LNCaP clone FGC (cell line): ENCODE measurements at places on chromosomes 6 and 20.
A peak's percentile ranks its signal among the peaks of the same experiment; 100 is the strongest.

DNA sequence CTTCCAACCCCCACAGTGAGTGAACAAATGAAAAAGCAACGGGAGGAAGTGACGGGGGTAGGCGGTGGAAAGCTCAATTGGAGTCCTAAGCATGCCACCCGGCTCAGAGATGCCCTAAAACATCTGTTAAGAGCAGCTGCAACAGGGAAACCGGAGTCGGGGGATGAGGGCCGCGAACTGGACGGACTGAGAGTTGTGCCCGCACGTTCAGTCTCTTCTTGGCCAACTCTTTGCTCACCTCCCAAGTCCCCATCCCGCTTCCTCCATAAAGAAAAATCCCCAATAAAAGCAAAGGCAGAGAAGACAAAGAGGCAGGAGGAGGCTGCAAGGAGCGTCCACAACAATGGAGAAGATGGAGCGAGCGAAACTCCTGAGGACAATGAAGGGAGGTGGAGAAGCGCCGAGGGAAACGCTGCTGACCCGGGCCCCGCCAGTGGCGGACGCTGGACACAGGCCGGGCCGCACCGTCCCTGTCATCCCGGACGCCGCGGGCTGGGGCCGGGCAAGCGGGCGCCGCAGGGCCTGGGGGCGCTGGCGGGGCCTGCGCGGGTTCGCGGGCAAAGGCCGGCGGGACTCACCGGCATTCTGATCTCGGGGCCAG, 600 bp downstream of the SEC63 start:
- no peak for DNase-seq

DNA sequence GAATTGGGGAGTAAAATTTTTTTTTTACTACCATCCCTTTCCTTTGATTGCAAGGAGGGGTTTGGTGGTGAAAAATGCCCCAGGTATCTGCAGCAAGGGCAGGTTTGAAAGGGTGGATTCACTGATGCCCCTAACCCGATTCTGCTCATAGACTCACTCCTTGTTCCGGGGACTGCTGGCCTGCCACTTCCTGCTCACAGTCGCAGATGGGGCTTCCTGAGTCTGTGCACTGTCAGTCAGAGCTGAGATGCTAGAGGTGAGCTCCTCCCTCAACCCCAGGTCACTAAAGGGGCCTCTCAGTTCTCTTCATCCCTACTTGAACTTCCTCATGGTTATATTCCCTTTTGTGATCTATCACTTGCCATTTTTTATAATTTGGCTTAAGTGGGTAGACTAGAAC, 357.9 kb downstream of the FARS2 start:
- no peak for DNase-seq

DNA sequence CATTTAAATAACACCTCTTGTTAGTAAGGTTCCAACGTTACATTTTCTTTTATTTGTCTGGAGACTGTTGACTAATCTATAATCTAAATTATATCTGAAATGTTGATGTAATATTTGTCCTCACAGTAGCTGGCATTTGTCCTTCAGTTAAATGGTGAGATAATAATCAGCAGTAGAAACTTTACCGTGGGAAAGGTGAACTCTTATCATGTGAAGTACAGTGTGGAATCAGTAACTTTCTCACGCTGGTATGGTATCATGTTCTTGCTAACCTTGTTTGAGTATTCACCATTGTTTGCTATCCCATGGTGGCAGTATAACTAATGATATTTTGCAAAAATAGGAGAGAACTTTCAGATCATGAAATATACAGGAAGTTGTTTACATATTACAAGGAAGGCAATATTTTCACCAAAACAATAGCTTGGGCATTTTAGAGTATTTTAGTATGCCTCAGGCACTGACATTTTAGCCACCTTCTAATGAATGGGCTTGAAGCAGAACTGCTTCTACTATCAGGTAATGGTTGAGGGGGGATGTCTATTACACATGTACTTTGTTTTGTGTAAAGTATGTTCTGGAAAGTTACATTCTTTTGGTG, 4.8 kb downstream of the GMNN start:
- peak; percentile 100 for DNase-seq

DNA sequence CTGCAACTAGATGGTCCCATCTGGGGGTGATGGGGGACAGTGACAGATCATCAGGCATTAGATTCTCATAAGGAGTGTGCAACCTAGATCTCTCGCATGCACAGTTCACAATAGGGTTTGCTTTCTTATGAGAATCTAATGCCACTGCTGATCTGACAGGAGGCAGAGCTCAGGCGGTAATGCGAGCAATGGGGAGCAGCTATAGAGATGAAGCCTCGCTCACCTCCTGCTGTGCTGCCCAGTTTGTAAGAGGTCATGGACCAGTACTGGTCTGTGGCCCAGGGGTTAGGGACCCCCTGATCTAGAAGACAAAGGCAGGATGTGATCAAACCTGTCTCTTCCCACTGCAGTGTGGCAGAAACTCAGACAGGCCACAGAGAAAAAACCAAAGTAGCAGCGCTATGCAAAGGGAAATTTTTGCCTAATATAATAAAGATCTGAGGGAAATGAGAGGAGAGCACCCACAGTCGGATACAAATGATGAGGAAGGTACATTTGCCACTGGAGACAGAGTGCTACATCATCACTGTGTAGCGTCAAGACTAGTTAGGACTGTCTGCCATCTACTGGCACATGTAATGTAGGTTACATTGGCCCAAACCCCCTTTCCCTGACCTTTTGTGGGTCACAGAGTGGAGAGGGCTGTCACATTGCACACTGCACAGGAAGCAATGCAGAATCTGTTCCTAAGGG, 4.1 kb upstream of the LY86 start:
- no peak for DNase-seq

DNA sequence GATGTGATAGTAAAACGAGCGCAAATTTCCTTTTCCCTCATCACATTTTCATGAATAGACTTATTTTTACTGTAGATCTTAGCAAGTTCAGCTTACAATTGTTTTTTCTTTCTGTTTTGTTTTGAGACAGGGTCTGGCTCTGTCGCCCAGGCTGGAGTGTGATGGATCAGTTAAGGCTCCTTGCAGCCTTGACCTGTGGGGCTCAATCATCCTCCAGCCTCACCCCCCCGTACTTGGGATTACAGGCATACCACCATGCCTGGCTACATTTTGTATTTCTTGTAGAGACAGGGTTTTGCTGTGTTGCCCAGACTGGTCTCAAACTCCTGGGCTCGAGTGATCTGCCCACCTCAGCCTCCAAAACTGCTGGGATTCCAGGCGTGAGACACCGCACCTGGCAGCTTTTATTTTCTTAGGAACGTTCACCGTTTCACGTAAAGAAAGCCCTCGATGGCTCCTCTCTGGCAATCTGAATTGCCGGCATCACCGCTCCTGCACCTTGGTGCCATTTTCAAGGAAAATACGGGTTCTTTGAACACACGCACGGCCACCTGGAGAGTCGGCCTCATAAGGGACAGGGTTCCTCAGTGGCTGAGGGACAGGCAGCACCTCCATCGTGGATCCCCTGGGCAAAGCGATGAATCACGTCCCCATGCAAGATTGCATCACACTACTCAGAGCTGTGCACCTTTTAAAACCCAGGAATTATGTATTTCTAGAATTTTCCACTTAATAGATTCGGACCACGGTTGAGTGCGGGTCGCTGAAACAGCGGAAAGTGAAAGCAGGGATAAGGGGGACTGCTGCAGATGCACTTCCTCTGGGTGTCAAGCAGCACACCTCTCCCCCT, 78.7 kb downstream of the IRF4 start:
- no peak for DNase-seq

DNA sequence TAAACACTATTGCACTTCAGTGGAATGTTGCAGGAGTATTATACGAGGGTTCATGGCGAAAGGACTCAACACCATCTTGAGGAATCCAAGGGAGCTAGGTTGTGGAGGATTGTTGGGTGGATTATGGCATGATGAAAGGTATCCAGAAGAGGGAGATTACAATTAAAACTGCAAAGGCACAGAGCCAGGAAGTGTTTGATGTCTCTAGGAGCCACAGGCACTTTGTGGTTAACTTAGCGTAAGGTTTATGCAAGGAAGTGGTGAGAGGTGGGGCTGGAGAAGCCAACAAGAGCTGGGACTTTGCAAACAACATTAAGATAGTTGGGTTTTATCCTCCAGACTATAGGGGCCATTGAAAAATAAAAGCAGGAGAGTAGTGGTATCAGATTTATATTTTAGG, 86.6 kb upstream of the TPD52L1 start:
- no peak for DNase-seq

DNA sequence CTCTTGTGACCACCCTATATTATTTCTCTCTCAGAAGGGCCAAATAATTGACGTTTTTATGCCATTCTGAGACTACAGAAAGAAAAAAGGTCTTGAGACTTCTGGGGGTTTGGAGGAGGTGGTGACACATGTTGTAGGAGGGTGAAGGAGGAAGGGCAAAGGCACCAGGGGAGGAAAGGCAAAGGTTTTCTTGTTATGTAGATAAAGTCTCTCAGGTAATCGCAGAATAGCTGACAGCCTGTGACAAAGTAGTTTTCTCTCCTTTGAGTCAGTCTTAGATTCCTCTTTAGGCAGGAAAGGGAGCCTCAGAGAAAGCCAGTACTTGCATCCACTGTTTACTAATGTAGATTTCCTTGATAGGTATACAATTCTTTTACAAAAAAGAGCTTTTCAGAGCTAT, 23.6 kb downstream of the OR2B2 start:
- no peak for DNase-seq

DNA sequence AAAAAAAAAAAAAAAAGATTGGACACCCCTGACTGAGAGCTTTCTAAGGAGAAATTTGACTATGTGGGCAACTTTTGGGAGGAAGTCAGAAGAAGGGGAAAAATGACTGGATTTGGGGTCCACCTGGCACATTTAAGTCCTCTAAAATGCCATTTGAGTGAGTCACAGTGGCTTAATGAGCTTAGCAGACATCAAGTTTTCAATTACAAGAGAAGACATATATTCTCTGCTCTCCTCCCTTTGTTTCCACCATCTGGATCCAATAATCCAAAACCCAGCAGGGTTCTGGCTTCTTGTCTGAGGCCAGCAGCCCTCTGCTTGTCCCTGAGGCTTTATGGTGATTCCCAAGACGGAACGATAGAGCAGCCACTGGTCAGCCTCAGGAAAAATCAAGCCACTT, 6.9 kb downstream of the PI3 start:
- no peak for DNase-seq
